ENCODE measurements at places on chromosomes 12 and 14. TPM values are rescaled to one million over a fixed set of nuclear protein-coding genes. Genes with fewer than 3 reads are reported as not detected.
A peak's percentile ranks its signal among the peaks of the same experiment; 100 is the strongest.

GRCh38 chr14:69052181-69052601 lies 73.1 kb upstream of the ACTN1 start:
- DNase-seq: peak; percentile 95

GRCh38 chr14:63642229-63642611 lies 549 bp upstream of the WDR89 start:
- peak; percentile 96 for DNase-seq

- no peak for DNase-seq
Measured at GRCh38 chr12:53231921-53232645, at the start of gene RARG. Gene RARG, minus strand, starts transcription at chr12:53232209. Its CDS starts 4,664 bp downstream, at chr12:53227545.

GRCh38 chr14:89058697-89059096 lies 234.2 kb downstream of the TTC8 start:
- no peak for DNase-seq

- peak; percentile 60 for DNase-seq
Measured at GRCh38 chr14:73887318-73887616, 608 bp downstream of the ZNF410 start.

- DNase-seq: peak; percentile 76
Measured at GRCh38 chr14:64438181-64438841, 27.0 kb upstream of the AKAP5 start.

GRCh38 chr12:123479442-123480180 lies 21.7 kb downstream of the SNRNP35 start:
- DNase-seq: peak; percentile 27

DNA sequence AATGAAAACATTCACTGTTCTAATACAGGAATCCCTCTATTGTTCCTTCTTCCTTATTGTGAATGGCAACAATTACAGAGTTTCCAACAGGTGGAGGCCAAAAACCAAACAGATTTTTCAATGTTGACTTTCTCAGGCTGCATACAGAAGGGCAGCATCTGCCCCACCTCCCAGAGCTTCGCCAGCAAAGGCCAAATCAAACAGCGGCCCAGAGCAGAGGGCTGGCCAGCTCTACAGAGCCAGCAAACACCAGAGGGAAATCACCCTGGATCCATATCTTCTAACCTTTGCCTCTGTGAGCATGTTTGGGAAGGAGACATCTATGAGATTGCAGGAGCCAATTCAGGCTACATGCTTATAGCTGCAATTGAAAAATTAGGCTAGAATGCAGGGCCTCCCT lies 4.4 kb upstream of the CRACR2A start:
- DNase-seq: peak; percentile 39

DNA sequence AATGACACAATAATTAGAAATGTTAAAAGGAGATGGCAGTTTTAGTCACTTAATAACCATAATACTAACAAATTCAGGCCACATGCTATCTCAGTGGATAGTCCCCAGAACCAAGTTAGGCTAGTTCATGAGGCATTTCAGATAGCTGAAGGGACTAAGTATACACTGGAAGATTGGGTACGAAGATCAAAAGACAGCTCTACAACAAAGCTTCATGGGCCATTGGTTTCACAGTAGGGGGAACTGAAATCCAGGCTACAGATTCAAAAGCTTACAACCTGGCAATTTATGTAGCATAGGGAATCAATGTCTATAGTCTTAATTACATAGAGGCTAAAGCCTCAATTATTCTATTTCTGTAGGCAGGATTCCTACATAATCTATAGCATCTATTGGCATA lies 343.0 kb downstream of the RGS6 start:
- DNase-seq: no peak

DNA sequence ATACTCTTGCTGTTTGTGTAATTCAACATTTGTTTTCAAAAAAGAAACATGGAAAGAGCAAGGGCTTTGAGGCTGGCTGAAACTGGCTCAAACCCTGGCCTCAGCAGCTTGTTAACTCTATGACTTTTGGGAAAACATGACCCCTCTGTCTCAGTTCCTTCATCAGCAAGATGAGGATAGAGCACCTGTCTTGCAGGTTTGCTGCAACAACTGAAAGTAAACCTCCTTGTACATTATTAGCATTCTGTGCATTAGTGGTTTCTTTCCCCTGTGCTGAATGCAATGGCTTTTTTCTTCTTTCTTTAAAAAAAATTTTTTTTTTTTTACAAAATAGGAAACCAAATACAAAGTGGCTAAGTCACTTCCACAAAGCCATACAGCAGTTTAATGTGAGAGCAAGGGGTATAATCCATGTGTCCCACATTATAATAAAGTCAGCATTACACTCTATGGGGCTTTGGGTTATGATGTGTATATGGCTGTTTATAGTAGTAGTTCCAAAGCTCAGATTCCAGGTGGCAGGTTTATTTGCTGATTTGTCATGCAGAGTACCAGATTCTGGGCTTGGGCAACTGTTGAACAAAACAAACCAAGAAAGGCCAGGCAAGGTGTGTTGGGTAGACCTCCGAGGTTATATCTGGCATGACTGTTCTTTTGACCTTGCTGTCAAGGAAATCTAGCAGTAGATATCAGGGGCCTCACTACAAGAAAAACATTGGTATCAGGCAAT lies 194.5 kb upstream of the CNOT2 start:
- no peak for DNase-seq

DNA sequence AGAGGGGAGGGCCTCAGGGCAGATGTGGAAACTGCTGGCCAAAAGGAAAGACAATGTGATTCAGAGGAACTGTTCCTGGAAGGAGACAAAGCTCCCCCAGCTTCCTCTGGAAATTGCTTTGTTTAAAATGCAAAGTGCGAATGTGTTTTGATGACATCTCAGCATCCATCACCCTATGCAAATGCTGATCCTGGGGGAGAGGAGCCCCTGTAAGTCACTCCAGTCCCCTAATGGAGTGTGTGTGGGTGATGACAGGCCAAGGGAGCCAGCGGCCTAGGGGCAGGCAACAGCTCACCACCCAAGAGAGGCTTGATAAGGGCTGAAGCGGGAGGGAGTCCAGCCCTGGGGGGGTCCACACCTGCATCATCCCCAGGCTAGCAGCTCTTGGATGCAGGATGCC lies 134.2 kb downstream of the ESRRB start:
- no peak for DNase-seq

DNA sequence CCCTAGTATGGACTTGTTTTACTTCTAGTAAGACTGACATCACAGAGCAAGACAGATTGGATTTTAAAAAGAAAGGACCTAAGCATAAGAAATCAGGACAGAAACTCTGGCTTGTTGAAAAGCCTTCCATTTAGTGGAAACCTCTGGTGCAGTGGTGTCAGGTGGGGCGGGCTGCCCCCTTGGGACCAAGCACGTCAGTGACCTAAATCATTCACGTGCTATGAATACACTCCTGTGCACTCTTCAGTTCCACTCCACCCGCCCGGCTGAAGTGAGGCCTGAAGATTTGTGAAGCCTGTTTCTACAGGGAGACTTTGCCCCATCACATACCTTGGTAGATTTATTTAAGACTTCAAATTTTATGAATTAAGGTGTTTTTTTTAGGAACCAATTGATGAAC lies 58.2 kb upstream of the STRN3 start:
- no peak for DNase-seq

Gene CPNE6
- not detected for polyA plus RNA-seq

Gene TMEM52B
- polyA plus RNA-seq: not detected

Gene GRIN2B
- not detected for polyA plus RNA-seq

Gene SLC2A13
- polyA plus RNA-seq: 0.86 TPM

Gene POTEG
- not detected for polyA plus RNA-seq

Gene TAS2R31
- polyA plus RNA-seq: not detected

Gene ALKBH1
- polyA plus RNA-seq: 10.1 TPM

Gene MAPKAPK5
- 22.8 TPM for polyA plus RNA-seq

Gene ZDHHC22
- polyA plus RNA-seq: 0.08 TPM
